T-helper 2 cell treated with Interferon-gamma antibody and Interleukin-4, amounts not matched to agents 5 μg/mL and 100 μg/mL, for 36 hours (primary cell): ENCODE measurements at places on chromosomes 12 and 14.

DNA sequence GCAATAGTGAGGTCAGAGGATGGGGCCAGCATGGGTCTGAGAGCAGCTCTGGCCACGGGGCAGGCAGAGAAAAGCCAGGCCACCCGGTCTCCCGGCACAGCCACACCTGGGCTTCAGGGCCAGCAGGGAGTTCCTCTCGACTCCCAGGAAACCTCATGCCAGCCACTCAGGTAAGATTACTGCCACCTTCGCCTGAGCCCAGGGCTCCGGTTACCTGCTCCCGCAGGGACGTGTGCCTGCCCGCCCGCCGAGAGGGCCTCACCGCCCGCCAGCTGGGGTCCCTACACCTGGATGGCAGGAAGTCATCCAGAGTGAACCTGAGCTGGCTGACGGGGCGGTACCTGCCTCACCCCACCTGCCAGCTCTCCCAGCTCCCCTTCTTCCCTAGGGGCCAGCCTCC, 7.3 kb downstream of the JAG2 start:
- DNase-seq: no peak

DNA sequence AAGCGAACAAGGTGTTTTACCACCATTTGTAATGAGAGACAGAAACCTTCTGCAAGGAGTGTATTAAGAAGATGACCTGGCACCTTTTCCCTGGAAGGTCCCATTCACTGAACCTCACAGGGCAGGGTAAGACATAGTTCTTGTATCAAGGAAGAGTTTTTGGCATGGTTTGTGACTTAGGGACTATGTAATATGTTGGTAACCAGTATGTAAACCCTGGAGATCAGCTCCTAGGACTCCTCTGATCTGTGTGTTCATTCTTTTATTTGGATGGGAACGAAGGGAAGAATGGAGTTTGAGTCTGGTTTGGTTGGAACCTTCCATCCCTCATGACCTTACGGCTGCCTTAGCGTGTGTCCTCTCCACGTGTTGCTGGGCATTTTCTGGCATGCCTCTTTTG, 175.4 kb downstream of the CAND1 start:
- no peak for DNase-seq

- no peak for DNase-seq
These were observed 13.0 kb downstream of the ASPG start for GRCh38 chr14:104098272-104099095.

DNA sequence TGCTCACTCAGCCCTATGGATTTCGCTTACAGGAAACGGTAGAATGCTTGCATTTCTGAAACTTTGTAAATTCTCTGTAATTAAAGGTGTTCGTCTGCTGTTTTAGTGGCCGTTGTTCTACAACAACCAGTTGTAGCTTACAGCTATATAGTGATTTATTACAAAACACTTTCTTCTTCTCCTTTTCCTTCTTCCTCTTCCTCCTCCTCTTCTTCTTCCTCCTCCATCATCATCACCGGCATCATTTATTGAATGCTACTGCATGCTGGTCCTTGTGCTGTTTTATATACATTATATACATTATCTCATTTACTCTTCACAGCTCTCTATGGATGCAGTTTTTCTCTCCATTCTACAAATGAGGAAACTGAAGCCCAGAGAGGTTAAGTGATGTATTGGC, 6.4 kb downstream of the ETV6 start:
- no peak for DNase-seq

DNA sequence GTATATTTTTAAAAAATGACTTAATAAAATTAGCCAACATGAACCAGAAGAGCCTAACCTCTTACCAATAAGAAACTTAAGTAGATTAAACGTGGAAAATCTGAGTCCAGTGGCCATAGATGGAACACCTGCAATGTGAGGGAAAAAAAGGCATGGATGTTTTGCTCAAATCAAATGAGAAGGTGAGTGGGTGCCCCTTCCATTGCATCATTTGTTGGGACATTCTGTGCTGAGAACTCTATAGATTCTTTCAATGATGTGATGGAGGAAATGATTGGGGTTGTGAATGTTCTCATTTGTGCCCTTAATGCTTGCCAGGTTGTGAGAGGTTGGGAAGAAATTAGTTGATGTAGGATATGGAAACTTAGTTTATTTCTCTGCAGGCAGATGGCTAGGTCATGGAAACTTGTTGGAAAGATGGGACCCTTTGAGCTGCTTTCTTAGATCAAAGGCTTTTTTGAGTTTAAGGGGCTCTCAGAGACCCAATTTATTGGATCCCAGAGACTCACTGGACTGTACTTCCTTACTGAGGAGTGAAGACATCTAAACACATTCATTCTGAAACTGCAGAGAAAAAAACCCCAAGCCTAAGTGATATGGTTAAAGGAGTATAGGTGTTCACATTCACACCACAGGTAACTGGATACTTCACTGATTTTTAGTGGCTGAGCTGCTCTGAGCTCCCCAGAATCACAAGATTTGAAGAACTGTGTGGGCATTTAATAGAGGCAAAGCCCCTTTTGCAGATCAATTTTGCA, 95.9 kb downstream of the DACT1 start:
- no peak for DNase-seq

- DNase-seq: no peak
These were observed 9.0 kb downstream of the HOXC12 start for GRCh38 chr12:53963434-53964314.

- no peak for DNase-seq
These were observed 36.7 kb downstream of the SLC25A47 start for GRCh38 chr14:100359881-100360280.

- DNase-seq: no peak
These were observed 9.1 kb downstream of the GSG1 start for GRCh38 chr12:13094367-13094766.

DNA sequence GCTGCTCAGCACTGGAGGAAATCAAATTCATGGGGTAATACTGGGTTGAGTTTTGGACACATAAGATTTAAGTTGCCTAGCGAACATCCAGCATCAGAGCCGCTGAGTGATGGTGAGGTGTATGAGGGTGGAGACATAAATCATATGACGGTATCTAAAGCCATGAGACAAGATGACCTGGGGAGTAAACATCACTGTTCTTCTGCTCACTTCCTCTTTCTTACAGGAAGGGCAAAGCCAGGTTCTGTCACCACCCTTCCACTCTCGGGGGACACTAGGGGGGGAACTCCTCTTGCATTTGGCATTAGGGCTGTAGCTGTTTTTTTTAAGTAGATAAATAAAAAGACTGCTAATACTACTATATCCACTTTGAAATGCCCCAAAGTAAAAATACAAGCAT, 24.0 kb downstream of the PRDM4 start:
- no peak for DNase-seq

DNA sequence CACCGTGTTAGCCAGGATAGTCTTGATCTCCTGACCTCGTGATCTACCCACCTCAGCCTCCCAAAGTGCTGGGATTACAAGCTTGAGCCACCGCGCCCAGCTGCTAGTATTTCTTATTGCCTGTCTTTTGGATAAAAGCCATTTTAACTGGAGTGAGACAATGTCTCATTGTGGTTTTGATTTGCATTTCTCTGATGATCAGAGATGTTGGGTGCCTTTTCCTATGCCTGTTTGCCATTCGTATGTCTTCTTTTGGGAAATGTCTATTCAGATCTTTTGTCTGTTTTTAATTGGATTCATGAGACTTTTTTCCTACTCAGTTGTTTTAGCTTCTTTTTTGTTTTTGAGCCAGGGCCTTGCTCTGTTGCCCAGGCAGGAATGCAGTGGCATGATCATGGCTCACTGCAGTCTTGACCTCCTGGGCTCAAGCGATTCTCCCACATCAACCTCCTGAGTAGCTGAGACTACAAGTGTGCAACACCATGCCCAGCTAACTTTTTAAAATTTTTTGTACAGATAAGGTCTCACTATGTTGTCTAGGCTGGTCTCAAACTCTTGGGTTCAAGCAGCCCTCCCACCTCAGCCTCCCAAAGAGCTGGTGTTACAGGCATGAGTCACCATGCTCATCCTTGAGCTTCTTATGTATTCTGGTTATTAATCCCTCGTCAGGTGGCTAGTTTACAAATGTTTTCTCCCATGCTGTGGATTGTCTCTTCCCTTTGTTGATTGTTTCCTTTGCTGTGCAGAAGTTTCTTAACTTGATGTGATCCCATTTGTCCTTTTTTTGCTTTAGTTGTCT, 65.9 kb downstream of the ACACB start:
- DNase-seq: no peak

DNA sequence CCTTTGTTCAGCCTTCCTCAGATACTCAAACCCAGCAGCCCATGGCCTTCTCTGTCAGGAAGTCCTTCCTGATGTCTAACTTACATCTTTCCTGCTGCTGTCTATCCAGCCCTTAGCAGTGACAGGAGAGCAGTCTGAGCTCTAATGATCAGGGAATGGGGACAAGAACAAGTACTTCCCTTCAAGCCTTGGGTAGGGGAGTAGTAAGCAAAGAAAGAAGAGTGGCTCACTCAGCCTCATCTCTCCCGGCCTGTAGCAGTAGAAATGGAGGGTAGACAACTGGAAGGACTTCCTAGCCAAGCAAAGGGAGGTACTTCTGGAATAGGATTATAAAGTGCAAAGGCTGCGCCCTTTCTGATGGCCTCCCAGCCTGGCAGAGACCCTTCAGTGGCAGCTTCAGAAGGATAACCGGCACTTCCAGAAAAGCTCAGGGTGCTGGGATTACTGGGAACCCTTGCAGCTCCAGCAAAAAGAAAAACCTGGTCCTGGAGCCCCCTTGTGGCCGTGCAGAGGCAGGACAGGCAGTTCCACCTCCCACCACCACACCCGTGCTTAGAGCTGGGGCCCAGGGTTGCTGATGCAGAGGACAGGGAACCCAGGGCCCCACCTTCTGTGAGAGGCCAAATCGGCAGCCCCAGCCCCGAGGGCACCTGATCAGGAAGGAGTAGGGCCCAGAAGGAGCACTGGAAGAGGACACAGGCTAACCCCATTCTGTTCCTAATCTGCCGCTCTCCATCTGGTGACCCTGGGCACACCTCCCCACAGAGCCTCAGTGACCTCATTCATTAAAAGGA, 12.4 kb upstream of the SMUG1 start:
- peak; percentile 42 for DNase-seq

GRCh38 chr12:107241411-107241810, 148.1 kb upstream of the CRY1 start:
- DNase-seq: no peak

DNA sequence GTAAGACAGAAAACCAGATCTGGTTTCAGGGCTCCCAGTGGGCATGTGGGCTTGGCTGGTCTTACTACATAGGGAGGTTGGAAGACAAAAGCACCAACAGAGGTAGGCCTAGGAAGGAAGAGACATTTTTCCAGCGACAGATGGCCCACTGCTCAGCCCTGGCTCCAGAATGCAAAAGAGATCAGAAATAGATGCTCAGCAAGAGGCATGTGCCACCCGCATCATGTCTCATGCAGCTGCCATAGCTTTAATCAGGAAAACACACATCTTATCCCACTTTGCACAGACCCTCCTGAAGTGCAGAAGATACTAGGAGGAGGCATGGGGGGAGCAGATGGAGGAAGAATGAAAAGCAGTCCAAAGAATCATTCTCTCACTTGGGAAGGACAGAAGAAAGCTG, 25.3 kb downstream of the VASH1 start:
- DNase-seq: no peak

GRCh38 chr12:88634008-88634407, 53.7 kb upstream of the KITLG start:
- DNase-seq: no peak

DNA sequence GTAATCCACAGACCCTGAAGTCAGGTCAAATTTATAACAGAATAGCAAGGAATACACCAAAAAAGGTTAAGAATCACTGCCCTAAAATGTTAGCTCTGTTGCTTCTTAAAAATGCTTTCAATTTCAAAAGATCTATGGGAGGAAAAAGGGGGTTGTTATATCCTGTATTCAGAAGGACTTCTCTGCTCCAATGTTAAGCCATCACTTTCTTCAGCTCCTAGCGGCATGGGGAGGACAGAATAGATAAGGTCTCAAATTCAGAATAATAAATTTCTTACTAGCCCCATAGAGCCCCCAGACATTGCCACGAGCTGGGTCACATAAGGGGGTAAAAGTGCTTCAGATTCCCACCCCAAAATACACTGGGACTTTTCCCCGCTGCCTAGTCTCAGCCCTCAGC, 49.8 kb downstream of the CPM start:
- no peak for DNase-seq

DNA sequence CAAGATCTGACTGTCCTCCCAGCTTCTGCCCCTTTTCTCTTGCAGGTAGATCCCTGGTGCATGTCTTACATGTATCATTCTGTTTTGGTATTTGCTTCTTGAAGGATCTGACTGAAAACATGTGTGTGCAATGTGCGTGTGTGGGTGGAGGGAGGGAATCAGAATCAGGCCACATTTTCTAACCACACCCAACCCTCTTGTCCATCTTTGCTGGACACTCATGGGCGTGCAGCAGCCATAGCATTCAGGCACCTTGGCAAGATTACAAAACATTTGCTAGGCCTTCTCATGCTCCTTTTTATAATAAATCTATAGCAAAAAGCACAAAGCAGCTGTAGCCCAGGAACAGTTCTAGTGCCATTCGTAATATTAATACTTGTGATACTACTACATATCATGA, 233.6 kb upstream of the E2F7 start:
- DNase-seq: no peak

DNA sequence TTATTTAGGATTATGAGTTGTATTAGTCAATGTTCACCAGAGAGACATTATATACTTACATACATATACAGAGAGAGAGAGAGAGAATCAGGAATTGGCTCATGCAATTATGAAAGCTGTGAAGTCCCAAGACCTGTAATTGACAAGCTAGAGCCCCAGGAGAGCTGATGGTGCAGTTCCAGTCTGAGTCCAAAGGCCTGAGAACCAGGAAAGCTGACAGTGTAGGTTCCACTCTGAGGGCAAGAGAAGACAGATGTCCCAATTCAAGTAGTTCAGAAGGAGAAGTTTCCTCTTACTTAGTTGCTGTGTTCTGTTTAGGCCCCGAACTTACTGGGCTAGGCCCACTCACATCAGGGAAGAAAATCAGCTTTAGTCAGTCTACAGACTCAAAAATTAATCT, 76.4 kb upstream of the FICD start:
- no peak for DNase-seq

GRCh38 chr14:22497144-22497423, 91.9 kb downstream of the DAD1 start:
- DNase-seq: no peak

- DNase-seq: no peak
These were observed 13.0 kb upstream of the C12orf71 start for GRCh38 chr12:27095346-27095745.

- DNase-seq: no peak
These were observed 490.1 kb downstream of the PCNX1 start for GRCh38 chr14:71397371-71397770.

DNA sequence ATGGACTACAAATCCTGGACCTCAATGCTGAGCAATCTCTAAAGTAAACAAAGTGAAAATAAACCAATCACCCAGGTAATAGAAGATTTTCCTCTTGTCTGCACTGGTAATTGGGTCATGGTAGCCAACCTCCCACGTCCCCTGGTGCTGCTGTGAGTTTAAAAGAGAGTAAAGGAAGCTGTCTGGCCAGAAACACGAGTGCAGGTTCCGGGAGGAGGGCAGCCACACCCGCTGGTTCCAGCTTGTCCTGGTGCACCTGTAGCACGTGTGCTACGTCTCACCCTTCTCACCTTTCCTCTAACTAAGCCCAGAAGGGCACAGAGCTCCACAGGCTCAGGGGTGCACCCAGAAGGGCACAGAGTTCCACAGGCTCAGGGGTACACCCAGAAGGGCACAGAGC, 5.4 kb downstream of the CRACR2A start:
- no peak for DNase-seq

GRCh38 chr12:47741340-47741703, 16.0 kb upstream of the ENDOU start:
- DNase-seq: no peak

GRCh38 chr12:40158592-40159111, 52.8 kb upstream of the SLC2A13 start:
- no peak for DNase-seq

GRCh38 chr12:5402009-5402935, 29.6 kb upstream of the NTF3 start:
- DNase-seq: no peak
